T follicular helper cell (primary cell): ENCODE measurements at places on chromosomes 13 and 19.

DNA sequence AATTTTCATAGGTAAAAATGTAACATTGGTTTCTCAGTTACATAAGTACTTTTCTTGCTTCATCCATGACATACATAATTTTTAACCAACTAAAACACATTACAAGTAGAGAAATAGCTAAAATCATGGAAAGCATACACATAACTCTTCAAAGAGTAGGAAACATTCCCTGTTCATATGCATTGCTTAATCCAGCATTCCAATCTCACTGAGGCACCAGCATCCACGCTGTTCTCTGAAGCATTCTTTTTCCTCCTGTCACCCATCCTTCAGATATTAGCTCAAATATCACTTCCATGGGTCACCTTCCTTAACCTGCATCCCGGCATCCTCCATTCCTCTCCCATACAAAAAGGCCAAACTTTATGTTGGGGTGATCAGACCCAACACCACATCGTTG lies 79.1 kb downstream of the ZNF254 start:
- no peak for DNase-seq

GRCh38 chr13:46197299-46198048 lies 14.3 kb upstream of the LRRC63 start:
- DNase-seq, result no peak

- no peak for DNase-seq
Measured at GRCh38 chr19:23440791-23441190, 45.5 kb upstream of the ZNF91 start.

GRCh38 chr13:106513025-106513983 lies 22.2 kb downstream of the EFNB2 start:
- DNase-seq, result no peak

DNA sequence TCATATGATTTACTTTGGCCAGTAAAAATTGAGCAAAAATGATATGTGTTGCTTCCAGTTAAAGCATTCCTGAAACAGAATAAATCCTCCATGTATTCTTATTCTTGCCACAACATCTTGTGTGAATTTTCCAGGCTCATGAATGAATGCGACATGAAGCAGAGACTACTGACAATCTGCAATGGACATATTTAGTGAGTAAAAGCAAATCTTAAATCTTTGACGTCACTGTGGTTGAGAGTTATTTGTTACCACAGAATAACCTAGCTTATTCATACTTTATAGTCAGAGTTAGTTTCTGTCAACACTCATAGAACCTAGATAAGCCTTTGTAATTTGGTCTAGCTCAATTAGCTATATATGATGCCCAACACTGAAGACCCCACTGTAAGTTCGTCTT lies 1443.1 kb downstream of the PCDH9 start:
- DNase-seq, result no peak

DNA sequence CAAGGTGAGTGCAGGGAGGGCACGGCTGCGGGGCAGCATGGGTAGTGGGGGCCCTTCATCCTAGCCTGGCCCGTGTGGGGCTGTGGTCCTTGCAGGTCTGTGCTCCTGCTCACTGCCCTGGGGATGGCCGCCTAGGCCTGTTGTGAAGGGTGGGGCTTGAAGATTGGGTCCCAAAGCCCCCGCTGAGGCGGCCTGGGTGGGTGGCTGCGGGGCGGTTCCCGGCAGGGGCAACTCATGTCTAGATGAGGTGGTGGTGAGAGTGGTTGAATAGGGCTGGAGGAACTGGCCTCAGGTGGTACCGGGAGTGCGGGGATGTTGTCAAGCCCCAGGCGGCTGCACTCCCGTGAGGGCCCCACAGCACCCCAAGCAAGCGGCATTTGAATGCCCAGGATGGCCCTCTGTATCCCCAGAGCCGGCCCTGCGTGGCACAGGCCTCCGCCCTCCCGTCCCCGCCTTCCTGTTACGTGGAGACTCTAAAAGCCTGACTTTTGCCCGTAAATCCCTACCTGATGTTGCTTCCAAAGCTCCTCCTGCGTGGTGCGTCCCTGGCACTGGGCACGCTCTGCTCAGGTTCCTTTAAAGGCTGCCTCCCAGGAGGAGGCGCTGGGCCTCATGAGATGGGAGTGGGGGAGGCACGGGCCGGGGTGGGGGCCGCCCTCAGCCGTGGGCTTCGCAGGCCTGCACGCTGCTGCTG lies 15.0 kb downstream of the SPPL2B start:
- no peak for DNase-seq
